NCI-H1105 treated with DMSO at 0.1 percent for 48 hours (cell line): ENCODE measurements at places on chromosomes 6 and 20.

DNA sequence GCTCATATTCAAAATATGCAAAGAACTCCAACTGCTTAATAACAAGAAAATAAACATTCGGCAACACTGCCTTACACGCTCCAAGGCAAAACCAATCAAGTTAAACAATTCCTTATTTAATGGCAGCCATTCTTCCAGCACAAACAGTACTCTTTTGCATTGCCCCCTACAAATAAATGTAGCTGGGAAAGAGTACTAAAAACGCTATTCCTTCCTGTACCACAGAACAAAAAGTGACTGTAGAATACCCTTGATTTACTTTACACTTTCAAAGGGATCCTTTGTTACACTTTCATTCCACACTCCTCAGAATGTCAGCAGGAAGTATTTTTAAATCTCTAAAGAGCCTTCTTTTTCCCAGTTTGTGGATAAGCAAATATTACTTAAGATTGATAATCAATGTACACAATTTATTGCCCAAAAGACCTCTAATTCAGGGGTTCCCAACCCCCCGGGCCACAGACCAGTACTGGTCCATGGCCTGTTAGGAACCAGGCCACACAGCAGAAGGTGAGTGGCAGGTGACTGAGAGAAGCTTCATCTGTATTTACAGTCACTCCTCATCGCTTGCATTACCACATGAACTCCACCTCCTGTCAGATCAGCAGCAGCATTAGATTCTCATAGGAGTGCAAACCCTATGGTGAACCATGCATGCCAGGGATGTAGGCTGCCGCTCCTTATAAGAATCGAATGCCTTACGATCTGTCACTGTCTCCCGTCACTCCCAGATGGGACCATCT is 51.6 kb downstream of the MBOAT1 start:
- no peak for DNase-seq

GRCh38 chr6:5766260-5766659 is 240.5 kb downstream of the NRN1 start:
- DNase-seq = no peak

- no peak for DNase-seq
Measured at GRCh38 chr6:37407948-37408347, 25.1 kb upstream of the CMTR1 start.

DNA sequence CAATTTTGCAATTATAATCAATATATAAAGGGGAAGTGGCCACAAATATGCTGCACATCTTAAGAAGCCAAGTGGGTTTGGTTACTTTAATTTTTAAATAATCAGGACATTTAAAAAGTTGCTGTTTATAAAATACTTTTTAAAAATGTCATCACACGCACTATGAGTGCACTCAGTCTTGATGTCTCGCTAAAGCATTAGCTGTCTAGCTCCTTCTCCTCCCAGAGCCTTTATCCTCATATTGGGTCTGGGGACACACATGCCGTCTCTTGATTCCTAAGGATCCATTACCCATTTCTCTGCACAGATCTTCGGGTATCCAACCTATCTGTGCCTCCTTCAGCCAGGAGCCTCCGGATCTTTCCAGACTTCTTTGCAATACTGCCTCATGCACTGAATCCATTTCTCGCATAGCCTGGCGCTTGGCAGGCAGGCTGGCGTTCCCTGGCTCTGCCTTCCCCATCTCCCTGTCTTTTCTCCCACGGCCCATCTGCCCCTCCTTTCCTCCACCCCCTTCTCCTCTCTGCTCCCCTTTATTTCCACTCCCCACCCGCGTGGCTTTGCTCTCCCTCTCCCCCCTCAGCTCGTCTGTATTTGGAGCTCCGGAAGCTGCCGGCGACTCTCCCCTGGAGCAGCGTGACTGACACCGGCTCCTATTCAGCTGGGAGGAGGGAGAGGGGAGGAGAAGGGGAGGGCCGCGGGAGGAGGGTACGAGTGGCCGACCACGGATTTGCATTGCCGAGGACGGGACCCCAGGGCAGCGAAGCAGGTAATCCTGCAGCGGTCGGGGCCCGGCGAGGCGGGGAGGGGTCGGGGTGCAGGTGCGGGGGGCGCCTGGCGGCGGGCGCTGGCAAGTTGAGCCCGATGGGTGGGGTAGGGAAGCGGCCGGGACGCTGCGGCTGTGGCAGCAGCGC is at the start of gene CAP2:
CAP2 (plus strand) TSS at position 618 of the 914 bp plus-strand sequence. CDS start 27,961 bp downstream, outside the sequence.
- peak; percentile 71 for DNase-seq

GRCh38 chr6:27214126-27214601 is 33.3 kb upstream of the PRSS16 start:
- DNase-seq = no peak

DNA sequence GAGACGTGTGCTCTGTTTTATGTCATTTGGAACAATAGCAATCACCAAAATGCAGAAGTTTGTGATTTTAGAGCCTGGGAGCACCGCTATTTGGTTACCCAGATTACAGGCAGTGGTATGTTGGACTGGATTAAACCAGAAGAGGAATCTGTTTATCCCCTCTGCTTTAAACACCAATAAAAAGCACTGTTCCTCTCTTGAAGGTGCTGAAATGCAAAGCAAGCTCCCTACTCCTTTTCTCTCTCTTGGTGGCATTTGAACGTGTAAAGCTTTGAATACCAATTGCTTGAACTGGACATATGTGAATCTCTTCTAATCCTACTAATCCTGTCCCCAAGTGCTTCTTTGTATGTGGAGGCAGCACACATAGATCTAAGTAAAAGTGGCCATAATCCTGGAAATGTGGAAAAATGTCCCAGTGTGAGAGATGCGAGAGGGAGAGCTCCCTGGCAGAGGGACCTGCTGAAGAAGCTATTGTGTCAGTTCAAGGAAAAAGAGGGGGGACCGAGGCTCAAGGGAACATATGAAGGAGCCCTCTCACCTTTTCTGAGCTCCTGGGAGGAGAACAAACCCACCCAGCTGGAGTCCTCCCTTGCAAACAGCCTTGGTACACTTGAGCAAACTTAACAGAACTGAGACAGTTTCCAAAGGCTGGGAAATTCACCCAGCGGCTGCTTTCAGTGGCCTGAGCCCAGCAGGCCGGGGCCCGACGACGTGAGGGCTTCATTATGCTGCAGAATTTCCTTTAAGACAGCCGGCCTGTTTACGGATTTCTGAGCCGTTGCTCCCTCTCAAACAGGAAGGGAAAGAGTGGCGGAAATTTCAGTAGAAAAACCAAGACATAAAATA is 18.8 kb upstream of the OLIG3 start:
- no peak for DNase-seq

DNA sequence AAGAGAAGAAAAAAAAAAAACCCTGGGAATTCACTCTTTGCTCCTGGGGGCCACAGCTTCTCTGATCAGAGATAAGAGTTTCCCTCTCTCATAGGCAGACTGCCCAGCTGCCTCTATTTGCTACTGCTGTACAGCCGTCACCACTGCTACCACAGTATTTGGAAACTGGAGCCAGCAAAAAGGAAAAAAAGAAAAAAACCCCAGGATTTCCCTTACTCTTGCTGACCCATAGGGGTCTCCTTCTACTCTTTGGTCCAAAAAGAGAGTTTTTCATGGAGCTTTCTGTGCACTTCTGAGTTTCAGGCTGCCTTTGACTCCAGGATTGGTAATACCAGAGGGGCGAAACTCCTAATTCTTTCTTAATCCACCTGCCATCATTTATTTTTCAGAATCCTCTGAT is 89.7 kb downstream of the MDGA1 start:
- no peak for DNase-seq

DNA sequence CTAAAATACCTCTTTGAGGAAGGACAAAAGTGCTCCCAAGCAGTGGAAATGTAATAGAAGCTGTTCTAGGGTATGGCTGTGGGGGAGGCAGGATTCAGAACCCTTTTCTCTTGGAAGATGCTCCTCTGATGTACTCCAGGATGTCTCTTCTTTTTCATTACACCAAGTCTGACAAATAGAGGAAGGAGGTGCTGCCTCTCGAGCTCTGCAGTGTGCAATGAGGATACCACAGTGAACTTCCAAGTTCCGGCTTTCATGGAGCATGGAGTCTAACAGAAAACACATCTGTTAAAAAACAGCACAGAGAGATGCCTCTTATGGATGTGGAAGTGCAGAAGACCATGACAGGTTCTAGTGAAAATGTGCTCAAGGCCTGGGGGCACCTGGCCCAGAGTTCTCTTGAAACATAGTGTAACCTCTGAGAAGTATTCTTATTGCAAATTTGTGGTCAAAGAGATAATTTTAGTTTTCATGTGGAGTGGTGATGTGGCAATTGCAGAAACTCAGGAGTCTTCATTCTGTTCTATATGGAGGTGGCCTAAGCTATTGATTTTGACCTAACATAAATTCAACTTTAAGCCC is 362.0 kb upstream of the CITED2 start:
- no peak for DNase-seq

GRCh38 chr20:50346374-50347283 is 156.0 kb downstream of the CEBPB start:
- DNase-seq = peak; percentile 88

- peak; percentile 44 for DNase-seq
Measured at GRCh38 chr6:33147807-33148666, 44.2 kb downstream of the COL11A2 start.

- no peak for DNase-seq
Measured at GRCh38 chr6:97052896-97053295, 128.4 kb downstream of the KLHL32 start.

DNA sequence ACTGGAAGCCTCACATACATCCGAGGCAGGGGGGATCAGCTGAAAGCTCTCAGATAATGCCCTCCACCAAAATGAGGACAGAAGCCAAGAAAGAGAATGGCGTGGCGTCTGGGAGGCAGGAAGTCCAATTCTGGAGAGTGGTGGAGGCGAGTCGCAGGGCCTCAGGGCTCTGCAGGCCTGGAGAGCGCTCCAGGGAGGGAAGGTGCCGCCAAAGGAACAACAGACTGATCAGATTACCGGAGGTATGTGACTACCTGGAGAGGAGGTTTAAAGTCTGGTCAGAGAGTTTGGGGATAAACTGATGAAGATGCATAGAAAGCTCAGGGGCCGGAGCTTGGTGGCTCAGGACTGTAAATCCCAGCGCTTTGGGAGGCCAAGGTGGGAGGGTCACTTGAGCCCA is 11.2 kb upstream of the IP6K3 start:
- no peak for DNase-seq

DNA sequence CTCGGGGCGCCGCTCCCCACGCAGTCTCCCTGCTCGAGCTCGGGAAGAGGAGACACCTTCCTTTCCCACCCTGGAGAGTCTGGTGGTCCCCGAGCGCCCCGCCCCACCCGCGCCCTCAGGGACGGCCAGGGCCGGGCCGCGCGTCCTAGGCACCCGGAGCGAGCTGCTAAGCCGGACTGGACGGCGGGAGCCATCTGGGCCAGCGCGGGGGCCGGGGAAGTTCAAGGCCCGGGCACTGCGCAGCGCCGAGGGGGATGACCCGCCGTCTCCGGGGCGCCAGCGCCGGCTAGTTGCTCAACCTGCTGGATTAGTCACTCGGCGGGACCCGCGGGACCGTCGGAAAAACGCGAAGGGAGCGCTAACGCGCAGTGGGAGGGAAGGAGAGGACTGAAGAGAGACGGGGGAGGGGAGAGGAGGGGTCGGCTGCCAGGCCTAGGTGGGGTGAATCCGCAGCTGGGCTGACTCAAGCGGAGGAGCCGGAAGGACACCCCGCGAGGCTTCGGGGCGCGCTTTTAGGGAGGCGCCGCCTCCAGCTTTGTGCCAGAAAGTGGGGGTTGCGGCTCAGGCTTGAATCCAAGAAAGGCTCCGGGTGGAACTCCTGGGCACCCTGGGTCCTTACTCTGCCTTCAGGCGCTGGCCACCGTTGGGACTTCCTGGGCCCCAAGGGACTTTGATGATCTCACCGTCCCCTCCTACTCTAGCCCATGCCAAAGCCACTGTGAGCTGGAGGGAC is 75.7 kb upstream of the FOXP4 start:
- DNase-seq = no peak

DNA sequence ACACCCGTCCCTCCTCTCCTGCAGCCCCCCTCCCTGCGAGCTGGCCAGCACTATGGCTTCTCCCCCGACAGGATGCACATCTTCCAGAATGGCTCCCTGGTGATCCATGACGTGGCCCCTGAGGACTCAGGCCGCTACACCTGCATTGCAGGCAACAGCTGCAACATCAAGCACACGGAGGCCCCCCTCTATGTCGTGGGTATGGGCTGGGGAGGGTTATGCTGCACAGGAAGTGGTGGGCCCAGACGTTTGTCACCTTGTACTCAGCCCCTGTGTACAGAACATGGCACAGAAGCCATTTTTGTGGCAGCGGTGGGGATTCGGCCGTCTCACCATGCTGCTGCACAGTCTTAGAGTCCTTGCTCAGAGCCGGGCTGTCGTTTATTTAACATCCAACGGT is 29.0 kb upstream of the SRF start:
- no peak for DNase-seq

DNA sequence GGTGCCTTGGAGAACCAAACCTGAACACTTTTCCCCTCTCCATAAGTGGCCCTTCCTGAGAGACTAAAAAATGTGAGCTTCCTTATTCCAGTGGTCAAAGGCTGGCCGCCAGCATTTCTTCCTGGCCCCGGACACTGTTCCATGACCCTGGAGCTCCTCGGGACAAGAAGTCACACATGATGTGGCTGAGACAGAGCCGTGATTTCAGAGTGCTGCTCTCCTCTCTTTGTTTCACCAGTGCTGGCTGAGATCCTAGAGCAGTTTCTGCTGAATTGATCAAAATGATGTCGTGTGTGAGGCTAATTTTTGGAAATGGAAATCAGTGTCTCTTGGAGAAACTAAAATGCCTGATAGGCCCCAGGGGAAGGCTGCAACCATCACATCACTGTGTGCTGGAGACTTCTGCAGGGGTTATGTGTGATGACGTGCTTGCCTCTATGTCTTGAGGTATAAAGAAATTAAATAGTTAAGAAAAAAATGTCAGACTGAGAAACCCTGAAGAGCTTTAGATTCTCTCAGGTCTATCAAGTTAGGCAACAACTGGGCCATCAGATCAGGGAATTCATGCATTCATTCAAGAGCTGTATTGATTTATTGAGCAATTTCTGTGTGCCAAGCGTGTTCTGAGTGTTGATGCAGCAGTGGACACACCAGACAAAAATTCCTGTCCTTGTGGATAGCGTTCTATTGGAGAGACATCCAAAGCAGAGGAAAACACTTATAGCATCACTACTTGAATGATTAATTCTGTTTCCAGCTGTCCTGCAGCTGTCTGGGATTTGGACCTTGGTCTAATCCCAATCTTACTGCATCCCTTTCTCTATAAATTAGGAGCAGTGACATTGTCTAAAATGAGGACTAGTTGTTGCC is 72.7 kb upstream of the CCN6 start:
- DNase-seq = no peak

DNA sequence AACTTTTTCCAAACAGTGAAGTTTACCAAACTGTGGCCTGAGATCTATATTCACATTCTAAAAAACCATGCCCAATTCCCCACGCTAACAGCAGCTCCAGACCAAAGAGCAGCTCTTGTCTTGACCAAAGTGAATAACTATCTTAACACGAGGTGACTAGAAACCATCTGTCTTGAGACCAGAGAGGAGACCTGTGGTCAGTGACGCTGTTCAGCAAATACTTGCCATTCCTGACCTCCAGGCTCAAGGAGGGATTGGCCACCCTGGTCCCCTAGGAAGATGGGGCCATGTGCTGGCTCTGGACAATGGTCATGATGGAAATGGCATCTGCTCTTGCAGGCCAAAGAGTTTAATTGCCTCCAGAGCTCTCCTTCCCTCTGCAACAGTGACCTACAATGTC is 104.4 kb upstream of the CD93 start:
- DNase-seq = no peak
